ENCODE measurements at places on chromosomes 2 and 18.

- DNase-seq: no peak
Measured at GRCh38 chr2:63131196-63131595, 80.6 kb downstream of the OTX1 start.

DNA sequence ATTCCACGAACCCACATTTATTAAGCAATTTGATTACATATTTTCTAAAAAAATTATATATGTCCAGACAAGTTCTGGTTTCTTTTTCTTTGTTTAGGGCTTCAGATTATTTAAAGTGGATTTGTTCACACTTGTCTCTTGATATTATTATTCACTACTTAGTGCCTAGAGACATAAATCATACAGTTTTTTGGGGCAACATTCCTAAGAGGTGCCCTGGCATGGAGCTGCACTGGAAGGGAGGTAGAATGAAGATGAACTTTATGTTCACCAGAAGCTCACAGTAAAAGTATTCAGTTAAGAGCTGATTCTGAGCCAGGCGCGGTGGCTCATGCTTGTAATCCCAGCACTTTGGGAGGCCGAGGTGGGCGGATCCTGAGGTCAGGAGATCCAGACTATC lies 762.7 kb upstream of the TMEFF2 start:
- no peak for DNase-seq

DNA sequence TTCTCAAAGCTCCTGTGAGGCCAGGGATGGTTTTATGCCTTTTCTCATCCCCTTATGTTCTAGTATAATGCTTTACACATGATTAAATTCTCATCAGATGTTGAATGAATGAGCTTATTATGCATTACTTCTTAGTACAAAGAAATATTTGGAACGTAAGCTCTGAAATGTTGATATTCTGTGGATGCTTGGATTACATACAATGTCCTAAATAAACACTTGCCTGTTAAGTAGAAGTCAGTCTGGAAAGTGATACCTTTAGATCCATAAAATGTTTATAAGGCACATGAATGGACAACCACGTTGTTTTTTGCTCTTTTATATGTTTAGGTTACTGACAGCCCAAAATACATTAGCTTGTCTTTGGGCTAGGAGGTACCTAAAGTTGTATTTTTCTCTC lies 248.6 kb downstream of the NEDD4L start:
- no peak for DNase-seq

DNA sequence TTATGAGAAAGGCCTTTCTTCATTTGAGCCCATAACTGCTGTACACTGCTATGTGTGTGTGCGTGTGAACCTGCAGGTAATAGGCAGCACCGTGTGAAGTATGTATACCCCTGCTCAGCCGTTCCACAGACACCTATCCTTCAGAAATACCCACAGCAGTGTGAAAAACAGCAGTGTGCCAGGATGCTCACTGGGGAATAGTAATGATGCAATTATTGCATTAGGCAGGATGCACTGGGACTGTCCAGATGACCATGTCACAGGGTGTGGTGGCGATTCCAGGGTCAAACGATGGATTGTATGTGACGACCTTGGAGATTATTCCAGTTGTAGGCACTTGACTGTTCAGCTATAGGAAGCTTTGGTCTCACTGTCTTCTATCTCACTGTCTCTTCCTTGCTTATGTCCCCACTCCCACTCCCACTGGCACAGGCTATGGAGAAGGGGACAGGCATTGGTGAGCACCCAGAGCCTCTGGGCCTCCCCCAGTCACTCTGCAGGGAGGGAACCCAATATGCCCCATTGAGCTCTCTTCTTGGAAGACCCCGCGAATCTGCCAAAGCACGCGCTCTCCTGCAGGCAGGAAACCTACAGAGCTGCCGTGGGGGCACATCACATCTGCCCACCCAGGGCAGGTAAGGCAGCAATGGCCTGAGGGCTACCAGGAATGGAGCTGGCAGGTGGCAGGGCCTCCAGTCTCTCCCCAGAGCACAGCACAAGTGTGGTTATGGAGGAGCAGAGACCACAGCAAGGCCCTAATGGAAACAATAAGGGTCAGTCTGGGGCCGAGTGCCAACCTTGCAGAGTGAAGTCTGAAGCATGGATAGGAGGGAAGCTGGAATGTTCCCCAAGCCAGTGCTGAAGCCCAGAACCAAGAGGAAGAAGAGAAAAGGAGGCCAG lies 518.9 kb upstream of the RAB6C start:
- DNase-seq: no peak

- DNase-seq: no peak
Measured at GRCh38 chr2:66095820-66096345, 339.0 kb upstream of the MEIS1 start.

DNA sequence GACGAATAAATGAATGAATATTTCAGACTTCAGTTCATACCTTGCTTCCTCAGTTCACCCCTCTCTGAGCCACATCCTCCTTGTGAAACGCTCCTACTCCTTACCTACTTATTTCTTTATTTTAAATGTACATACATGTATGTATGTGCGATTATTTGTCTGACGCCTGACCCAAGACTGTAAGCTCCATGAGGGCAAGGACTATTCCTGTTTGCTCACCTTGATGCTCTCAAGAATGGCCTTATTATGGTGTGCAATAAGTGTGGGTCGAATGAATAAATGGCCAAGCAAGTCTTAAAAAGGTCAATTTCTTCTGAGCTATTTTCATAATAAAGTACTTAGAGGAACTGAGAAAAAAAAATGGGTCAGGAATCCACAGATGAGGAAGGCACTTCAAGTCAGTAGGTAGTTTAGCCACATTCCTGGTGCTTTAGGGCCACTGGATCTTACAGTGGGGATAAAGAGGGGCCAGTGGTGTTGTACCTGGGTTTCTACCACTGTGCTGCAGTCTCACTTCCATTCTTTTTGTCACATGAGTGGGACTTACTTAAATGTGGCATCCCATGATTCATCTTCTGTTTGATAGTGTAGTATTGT lies 74.7 kb downstream of the SDC1 start:
- no peak for DNase-seq

- DNase-seq: no peak
Measured at GRCh38 chr2:67898595-67898994, 164.2 kb downstream of the C1D start.

DNA sequence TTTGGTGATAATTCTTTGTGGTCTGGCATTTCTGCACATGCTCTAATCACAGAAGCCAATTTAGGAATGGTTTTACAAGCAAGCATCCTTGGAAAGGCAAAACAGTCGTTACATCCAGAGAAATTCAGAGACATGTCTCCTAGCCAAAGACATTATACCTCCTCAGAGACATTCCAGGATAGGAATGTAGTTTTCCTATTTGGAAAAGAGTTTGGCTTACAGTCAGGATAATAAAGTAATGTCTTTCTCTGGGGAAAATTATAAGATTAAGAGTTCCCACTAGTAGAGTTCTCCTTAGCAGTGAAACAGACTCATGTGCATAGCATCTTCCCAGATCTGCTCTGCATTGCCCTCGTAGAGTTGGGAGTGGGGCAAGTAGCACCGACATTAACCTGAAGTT lies 753.6 kb upstream of the TMEFF2 start:
- DNase-seq: no peak

GRCh38 chr2:79952616-79953015 lies 351.9 kb downstream of the LRRTM1 start:
- DNase-seq: no peak

DNA sequence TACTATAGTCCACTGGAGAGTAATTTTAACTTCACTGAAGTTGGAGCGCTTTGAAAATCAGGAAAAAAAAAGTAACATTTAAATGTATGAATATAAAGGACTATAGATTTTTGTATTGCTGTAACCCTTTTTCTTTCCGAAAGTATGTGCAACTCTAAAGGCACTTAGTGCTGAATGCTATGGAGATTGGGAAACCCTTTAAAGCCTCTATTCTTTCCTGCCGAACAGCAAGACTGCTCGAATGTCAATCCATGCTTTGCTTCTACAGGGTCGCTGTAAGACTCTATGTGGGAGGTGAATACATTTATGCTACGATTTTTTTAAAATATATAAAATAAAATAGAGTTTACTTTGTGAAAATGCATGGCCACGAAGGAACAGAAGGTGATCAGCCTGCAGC lies 825 bp downstream of the GRB14 start:
- DNase-seq: no peak

DNA sequence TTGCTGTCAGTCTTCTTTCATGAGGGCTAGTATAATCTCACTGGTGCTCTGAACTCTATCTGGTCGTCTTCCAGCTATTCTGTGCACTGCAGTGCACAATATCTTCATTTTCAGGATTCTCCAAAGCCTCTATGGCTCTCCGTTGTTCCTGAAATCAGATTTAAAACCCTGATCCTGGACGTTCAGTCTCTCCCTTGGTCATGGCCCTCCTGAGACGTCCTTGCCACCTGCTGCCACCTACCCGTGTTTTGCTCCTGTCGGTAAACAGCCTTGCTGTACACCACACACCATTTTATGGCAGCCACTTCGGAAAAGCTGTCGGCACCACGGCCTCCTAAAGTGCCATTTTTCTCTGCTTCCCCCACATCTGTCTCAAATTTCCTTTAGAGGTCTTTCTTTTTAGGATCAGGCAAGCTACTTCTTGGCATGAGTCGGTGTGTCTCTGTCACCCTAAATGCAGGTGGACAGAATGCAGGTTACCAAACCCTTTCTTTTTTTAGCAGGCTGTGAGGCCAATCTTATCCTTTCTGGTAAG lies 170.0 kb downstream of the HRH4 start:
- no peak for DNase-seq

- no peak for DNase-seq
Measured at GRCh38 chr18:77529492-77530176, 280.0 kb downstream of the GALR1 start.

- no peak for DNase-seq
Measured at GRCh38 chr2:38147333-38148121, 71.6 kb upstream of the CYP1B1 start.

GRCh38 chr2:164703915-164704706 lies 82.8 kb upstream of the GRB14 start:
- no peak for DNase-seq
